ENCODE measurements at places on chromosomes 12 and 14. TPM values are rescaled to one million over a fixed set of nuclear protein-coding genes. Genes with fewer than 3 reads are reported as not detected.
A peak's percentile ranks its signal among the peaks of the same experiment; 100 is the strongest.

- DNase-seq, result no peak
Measured at GRCh38 chr12:90020436-90020835, 311.8 kb upstream of the ATP2B1 start.

DNA sequence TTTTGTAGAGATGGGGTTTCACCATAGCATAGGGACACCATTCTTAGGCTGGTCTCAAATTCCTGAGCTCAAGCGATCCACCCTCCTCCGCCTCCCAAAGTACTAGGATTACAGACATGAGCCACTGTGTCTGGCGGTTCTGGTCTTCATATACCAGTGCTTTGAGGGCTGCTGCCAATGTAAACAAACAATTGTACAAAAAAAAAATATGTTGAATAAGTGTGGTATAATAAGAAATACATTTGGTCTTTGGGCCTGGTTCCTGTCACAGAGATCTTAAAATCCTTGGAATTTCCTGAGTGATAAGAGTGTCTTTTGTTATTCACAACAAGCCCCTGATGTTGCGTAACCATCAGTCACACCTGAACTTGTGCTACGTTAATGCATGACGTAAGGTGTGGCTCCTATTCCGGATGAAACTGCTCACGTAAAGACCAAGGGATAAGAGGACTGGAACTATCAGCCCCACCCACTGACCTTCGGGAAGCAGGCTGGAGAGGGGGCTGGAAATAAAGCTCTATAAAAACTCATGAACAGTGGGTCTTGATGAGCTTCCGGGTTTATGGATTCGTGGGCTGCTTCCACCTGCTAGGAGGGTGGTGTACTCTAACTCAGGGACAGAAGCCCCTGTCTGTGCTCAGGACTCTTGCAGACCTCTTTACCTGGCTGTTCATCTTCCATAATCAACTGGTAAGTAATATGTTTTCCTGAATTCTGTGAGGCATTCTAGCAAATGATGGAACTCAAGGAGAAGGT lies 16.5 kb upstream of the RIMKLB start:
- DNase-seq, result peak; percentile 94

Gene MYF5
- polyA plus RNA-seq, result not detected

Gene STAB2
- polyA plus RNA-seq, result not detected

Data from keratinocyte (primary cell).